ENCODE measurements at places on chromosomes 13 and 19. TPM values are rescaled to one million over a fixed set of nuclear protein-coding genes. Genes with fewer than 3 reads are reported as not detected.

- DNase-seq: peak; percentile 61
- H3K4me1 ChIP-seq: peaks cover 3% of the 10 kb centered on the region
- peak within 1 kb of the TSS; percentile 73 for H3K4me3 ChIP-seq
- peak within 1 kb of the TSS; percentile 13 for H3K27ac ChIP-seq
- no peaks in the 10 kb centered on the region for H3K27me3 ChIP-seq
These were observed at the start of gene ZNF577 for GRCh38 chr19:51887522-51888498. TSS of gene ZNF577 (minus strand) at chr19:51887951. CDS start at chr19:51880382, 7,569 bp downstream.

DNA sequence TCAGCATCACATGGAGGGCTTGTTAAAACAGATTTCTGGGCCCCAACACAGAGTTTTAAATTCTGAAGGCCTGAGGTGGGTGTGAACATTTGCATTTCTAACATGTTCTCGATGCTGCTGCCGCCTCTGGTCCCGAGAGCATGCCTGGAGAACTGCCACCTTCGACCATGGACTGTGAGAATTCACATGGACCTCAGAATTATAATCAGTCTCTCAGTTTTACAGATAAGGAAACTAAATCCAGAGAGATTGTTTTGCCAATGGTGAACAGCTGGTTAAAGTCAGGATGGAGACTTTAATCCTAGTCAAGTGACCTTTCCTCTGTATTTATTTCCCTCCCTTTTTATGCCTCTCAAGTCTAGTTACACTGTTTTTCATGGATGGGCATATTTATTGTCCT, 14.7 kb downstream of the ALOX5AP start:
- no peak for DNase-seq
- no peaks in the 10 kb centered on the region for H3K27me3 ChIP-seq
- H3K4me1 ChIP-seq: peaks cover 12% of the 10 kb centered on the region
- no peak overlapping the region for H3K4me3 ChIP-seq

- H3K4me3 ChIP-seq: peak within 1 kb of the TSS; percentile 95
- peaks cover 43% of the 10 kb centered on the region for H3K4me1 ChIP-seq
- H3K27ac ChIP-seq: peak within 1 kb of the TSS; percentile 97
- H3K27me3 ChIP-seq: no peaks in the 10 kb centered on the region
These were observed at the start of gene ZNF473 for GRCh38 chr19:50025794-50026549. TSS of gene ZNF473 (plus strand) at chr19:50026005. CDS start at chr19:50031083, 5,078 bp downstream.

GRCh38 chr13:95620030-95620824, 24.3 kb downstream of the DZIP1 start:
- H3K4me1 ChIP-seq: no peaks in the 10 kb centered on the region
- no peaks in the 10 kb centered on the region for H3K36me3 ChIP-seq
- no peak overlapping the region for H3K27ac ChIP-seq
- H3K4me3 ChIP-seq: no peak overlapping the region
- peaks cover 12% of the 10 kb centered on the region for H3K27me3 ChIP-seq
- no peak for DNase-seq

- no peak overlapping the region for H3K4me3 ChIP-seq
- no peak overlapping the region for H3K27ac ChIP-seq
- H3K27me3 ChIP-seq: no peaks in the 10 kb centered on the region
- DNase-seq: no peak
- H3K36me3 ChIP-seq: no peaks in the 10 kb centered on the region
These were observed 340.8 kb downstream of the KLF5 start for GRCh38 chr13:73399347-73400216.

- peak; percentile 63 for DNase-seq
- no peak overlapping the region for H3K27ac ChIP-seq
- H3K4me1 ChIP-seq: peaks cover 1% of the 10 kb centered on the region
- H3K36me3 ChIP-seq: no peaks in the 10 kb centered on the region
- peaks cover 13% of the 10 kb centered on the region for H3K27me3 ChIP-seq
These were observed 9.2 kb upstream of the FBN3 start for GRCh38 chr19:8158411-8159074.

- no peak overlapping the region for H3K4me3 ChIP-seq
- H3K27me3 ChIP-seq: peaks cover 27% of the 10 kb centered on the region
- DNase-seq: peak; percentile 62
- no peak overlapping the region for H3K27ac ChIP-seq
These were observed 303.6 kb upstream of the ZNF507 start for GRCh38 chr19:32041681-32042292.

DNA sequence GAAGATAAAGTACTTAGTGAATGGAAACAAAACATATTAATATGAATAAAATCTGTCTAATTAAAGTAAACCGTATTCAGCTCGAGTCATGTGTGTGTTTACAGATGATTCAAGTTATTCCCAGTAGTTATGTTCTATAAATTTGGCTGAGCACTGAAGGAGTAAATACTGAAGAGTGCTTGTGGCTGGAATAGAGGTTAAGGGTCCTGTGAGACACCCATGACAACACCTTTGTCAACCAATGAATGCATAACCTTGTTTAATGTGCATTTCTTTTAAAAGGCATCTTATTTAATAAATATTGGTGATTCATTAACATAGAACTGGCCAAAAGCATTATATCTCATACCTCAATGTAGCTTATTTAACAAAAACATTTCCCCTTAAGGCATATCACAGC, 577.8 kb upstream of the SLITRK5 start:
- H3K4me1 ChIP-seq: no peaks in the 10 kb centered on the region
- H3K4me3 ChIP-seq: no peak overlapping the region
- no peak overlapping the region for H3K27ac ChIP-seq

GRCh38 chr13:111166882-111167675, 52.0 kb downstream of the ARHGEF7 start:
- H3K27ac ChIP-seq: no peak overlapping the region
- H3K36me3 ChIP-seq: peaks cover 36% of the 10 kb centered on the region
- H3K4me1 ChIP-seq: peaks cover 75% of the 10 kb centered on the region
- no peak for DNase-seq
- H3K4me3 ChIP-seq: no peak overlapping the region

GRCh38 chr13:85700906-85701305, 98.3 kb downstream of the SLITRK6 start:
- no peak overlapping the region for H3K4me3 ChIP-seq
- DNase-seq: no peak
- no peaks in the 10 kb centered on the region for H3K36me3 ChIP-seq
- H3K27me3 ChIP-seq: no peaks in the 10 kb centered on the region

DNA sequence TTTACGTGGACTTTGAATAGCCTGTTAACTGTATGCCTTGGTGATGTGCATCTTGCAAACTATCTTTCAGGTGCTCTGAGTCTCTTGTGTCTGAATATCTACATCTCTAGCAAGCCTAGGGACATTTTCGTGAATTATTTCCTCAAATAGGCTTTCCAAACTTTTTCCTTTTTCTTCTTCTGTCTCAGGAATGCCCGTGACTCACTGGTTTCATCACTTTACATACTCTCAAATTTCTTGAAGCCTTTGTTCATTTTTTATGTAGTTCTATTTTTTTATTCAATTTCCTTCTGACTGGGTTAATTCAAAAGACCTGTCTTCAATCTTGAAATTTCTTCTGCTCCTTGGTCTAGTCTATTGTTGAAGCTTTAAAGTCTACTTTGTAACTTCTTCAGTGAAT, 332.2 kb downstream of the OXGR1 start:
- no peaks in the 10 kb centered on the region for H3K36me3 ChIP-seq
- no peak overlapping the region for H3K4me3 ChIP-seq
- DNase-seq: no peak
- H3K27me3 ChIP-seq: no peaks in the 10 kb centered on the region
- H3K27ac ChIP-seq: no peak overlapping the region

GRCh38 chr13:85521657-85522056, 277.6 kb downstream of the SLITRK6 start:
- no peaks in the 10 kb centered on the region for H3K36me3 ChIP-seq
- H3K4me1 ChIP-seq: no peaks in the 10 kb centered on the region
- H3K27ac ChIP-seq: no peak overlapping the region

DNA sequence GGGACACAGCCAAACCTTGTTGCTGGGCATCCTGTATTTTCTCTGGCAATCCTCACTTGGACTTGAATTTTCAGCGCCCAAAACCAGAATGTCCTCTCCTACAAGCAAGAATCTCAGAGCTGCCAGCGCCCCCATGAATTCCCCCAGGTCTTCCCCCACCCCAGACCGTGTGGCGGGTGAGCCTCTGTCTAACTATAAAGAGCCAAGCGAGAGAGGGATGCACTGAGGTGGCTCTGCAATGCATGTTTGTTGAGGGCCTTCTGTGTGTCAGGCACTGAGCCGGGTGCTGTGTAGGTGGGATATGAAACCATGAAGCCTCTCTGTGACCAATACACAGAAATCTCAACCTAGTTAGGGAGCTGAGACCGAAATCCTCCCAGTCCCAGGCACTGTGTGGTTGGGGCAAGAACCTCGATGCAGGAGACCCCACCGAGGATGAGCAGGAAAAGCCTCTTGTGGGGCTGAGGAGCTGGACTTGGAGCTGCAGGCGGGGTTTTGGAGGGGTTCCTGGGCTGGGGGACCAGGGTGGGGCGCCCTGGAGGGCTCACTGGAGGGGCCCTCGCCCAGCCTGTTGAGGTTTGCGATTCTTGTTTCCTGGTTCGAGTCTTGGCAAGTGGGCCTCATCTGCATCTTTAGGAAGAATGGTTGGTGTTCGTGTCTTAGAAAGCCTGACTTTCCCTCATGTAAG, 12.4 kb upstream of the PROZ start:
- no peak overlapping the region for H3K27ac ChIP-seq
- no peak overlapping the region for H3K4me3 ChIP-seq
- H3K36me3 ChIP-seq: peaks cover 1% of the 10 kb centered on the region

DNA sequence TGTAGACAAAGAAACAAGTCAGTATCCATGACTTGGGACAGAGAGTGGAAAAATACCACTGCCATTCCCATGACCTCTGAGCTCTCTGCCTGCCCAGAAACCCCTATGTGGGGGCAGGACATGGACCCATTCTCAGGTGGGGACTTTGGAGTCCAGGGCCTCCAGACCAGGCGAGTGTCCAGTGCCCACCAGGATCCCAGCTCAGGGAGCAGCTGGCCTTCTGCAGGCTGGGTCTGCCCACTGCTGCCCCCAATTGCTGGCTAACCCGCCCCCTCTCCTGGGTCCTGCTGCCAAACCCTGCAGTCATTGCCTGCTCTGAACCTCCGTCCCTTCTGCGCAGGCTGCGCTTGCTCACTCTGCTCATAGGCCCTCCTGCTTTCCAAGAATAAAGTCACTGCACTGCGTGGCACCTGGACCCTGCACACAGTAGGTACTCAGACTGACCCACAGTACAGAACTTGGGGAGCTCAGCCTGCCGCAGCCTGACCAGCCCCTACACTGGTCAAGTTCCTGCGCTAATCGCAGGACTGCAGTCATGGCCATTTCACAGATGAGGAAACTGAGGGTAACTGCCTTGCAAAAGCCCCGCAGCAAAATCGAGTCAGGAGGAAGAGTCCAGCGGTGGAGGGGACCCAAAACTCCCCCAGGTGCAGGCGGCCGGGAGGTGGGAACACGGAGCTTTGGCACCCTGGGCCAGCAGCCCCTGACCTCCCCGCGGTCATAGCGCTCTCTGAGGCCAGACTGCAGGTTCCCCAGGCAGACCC, 774 bp downstream of the SLC7A10 start:
- peak overlapping the region; percentile 11 for H3K4me3 ChIP-seq
- H3K27ac ChIP-seq: no peak overlapping the region
- peaks cover 6% of the 10 kb centered on the region for H3K36me3 ChIP-seq

DNA sequence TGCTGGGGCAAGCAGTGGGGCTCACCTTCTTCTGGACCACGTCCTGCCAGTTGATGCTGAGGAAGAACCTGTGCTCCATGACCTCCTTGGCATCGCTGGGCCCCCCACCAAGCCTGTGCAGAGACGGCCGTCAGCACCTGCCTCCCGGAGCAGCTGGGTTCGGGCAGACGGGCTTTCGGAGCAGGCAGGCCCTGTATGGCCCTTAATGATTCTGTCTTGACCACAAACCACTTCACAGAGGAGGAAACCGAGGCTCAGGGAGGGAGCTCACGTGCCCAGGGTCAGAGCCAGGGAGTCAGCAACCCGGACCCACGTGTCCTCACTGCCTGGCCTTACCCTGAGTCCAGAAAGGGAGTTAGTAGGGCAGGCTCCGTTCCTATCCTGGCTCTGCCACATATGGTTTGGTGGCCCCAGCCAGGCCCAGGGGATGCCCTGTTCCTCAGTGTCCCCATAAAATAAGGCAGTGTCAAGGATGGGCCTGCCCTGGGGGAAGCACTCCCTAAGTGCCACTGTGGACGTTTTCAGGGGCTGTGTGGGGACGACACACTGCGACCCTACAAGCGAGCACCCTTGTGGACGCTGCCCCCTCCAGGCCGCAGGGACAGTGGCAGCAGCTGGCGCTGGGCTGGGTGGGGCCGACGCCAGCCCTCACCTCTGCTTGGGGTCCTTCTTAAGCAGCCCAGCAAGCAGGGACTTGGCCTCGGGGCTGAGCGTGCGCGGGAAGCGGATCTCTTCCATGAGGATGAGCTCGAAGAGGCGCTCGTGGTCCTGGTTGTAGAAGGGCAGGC, 8.9 kb upstream of the CCNP start:
- DNase-seq: no peak
- H3K27ac ChIP-seq: no peak overlapping the region
- peaks cover 6% of the 10 kb centered on the region for H3K36me3 ChIP-seq
- no peaks in the 10 kb centered on the region for H3K4me1 ChIP-seq
- H3K4me3 ChIP-seq: no peak overlapping the region

DNA sequence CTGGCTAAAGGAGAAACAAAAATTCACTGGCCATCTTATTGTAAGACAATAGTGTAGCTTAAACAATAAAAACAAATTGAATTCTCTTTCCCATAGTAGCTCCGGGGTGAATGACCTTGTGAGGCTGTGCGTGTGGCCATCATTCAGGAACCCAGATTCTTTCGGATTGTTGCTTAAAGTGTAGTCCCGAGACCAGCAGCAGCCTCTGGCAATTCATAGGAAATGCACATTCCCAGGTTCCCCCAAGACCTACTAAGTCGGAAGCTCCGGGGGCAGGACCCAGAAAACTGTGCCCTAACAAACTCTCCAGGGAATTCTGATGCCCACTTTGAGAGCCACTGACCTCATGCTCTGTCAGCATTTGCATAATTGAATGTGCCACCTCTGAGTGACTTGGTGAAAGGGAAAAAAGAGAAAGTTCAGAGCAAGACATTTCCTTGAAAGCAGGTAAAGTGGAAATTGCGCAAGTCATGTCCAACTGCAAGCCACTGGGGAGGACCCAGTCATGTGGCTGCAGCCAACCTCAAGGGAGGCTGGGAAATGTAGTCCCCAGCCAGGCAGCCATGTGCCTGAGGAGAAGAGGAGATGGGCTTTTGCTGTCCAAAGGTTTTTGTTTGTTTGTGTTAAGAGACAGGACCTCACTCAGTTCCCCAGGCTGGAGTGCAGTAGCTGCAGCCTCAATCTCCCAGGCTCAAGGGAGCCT, 50.7 kb upstream of the PNMA8B start:
- no peak overlapping the region for H3K27ac ChIP-seq
- DNase-seq: peak; percentile 66
- H3K4me3 ChIP-seq: no peak overlapping the region
- peaks cover 6% of the 10 kb centered on the region for H3K4me1 ChIP-seq

GRCh38 chr19:55146705-55147273, 2.2 kb downstream of the TNNT1 start:
- H3K4me3 ChIP-seq: no peak overlapping the region
- H3K36me3 ChIP-seq: peaks cover 1% of the 10 kb centered on the region
- peaks cover 51% of the 10 kb centered on the region for H3K27me3 ChIP-seq
- no peak for DNase-seq
- H3K27ac ChIP-seq: no peak overlapping the region

PPP1R37 gene
- 10.2 TPM for total RNA-seq

SYT3 gene
- total RNA-seq: not detected

TMEM238 gene
- 10.2 TPM for total RNA-seq

TUBB4A gene
- 6.4 TPM for total RNA-seq

MRPL54 gene
- total RNA-seq: 71.4 TPM

ZNF835 gene
- 0.67 TPM for total RNA-seq

Measured in activated naive CD4-positive, alpha-beta T cell treated with anti-CD3 and anti-CD28 coated beads for 36 hours (primary cell).